ENCODE measurements at places on chromosomes 16 and 17.

GRCh38 chr16:69077251-69077650 is 28.2 kb upstream of the HAS3 start:
- no peak for DNase-seq

DNA sequence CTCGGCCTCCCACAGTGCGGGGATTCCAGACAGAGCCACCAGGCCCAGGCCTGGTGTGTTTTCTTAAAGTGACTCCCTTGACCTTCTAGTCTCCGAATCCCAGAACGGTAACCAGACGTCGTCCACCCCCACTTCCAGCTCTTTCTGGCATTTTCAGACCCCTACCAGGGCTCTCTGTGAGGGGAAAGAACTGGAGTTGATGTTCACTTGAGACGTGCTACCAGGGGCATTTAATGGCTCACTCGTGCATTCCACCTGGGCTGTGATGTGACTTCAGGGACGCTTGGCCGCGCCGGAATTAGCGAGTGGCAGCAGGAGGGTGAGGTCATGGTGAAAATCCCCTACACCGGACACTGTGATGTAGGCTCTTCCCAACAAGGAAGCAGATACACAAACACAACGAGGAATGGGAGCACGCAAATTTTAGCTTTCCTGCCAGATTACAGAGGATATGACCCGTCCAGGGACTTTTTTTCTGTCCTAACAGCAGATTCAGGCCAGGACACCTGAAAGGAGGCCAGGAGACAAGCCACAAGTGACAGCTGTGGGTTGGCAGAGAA is 1.1 kb upstream of the GNA13 start:
- no peak for DNase-seq

GRCh38 chr17:48641541-48642058 is 15.4 kb upstream of the HOXB9 start:
- no peak for DNase-seq

- DNase-seq, result no peak
Observed at GRCh38 chr17:73508057-73508930, 136.0 kb downstream of the SDK2 start.

DNA sequence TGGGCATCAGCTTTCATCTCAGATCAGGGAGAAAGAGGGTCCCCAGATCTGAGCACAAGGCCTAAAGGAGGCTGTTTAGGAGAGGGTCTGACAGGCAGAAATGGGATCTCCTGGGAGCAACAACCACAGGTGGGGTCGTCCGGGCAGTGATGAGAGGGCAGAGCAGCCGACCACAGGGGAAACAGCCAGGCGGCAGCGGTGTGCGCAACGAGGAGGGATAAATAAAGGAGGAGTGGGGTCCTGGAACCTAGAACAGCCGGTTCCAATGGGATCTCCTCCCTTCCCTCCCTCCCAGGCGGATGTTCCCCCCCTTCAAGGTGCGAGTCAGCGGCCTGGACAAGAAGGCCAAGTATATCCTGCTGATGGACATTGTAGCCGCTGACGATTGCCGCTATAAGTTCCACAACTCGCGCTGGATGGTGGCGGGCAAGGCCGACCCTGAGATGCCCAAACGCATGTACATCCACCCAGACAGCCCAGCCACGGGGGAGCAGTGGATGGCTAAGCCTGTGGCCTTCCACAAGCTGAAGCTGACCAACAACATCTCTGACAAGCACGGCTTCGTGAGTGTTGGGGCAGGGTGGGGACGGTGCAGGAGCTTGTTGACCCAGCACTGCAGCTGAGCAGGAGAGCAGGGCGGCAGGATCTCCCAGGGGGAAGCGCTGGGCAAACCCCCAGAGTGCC is 1.9 kb downstream of the TBX2 start:
- DNase-seq, result no peak

- no peak for DNase-seq
Observed at GRCh38 chr16:55566432-55567175, at the start of gene CAPNS2. Gene CAPNS2, plus strand, starts transcription at chr16:55566684. Its CDS starts 73 bp downstream, at chr16:55566757.

DNA sequence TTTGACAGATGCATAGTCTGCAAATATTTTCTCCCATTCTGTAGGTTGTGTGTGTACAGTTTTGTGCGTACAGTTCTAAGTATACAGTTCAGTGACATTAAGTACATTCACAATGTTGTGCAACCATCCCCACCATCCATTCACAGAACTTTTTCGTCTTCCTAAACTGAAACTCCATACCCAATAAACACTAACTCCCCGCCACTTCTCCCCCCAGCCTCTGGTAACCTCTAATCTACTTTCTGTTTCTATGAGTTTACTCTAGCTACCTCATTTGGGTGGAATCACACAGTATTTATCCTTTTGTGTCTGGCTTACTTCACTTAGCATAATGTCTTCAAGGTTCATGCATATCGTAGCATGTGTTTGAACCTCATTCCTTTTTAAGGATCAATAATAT is 14.3 kb downstream of the PIK3R5 start:
- no peak for DNase-seq

GRCh38 chr16:81172769-81173658 is 65.5 kb upstream of the BCO1 start:
- no peak for DNase-seq
